Glutamatergic neuron (in vitro differentiated cells): ENCODE measurements at places on chromosomes 6 and 20.
A peak's percentile ranks its signal among the peaks of the same experiment; 100 is the strongest.

DNA sequence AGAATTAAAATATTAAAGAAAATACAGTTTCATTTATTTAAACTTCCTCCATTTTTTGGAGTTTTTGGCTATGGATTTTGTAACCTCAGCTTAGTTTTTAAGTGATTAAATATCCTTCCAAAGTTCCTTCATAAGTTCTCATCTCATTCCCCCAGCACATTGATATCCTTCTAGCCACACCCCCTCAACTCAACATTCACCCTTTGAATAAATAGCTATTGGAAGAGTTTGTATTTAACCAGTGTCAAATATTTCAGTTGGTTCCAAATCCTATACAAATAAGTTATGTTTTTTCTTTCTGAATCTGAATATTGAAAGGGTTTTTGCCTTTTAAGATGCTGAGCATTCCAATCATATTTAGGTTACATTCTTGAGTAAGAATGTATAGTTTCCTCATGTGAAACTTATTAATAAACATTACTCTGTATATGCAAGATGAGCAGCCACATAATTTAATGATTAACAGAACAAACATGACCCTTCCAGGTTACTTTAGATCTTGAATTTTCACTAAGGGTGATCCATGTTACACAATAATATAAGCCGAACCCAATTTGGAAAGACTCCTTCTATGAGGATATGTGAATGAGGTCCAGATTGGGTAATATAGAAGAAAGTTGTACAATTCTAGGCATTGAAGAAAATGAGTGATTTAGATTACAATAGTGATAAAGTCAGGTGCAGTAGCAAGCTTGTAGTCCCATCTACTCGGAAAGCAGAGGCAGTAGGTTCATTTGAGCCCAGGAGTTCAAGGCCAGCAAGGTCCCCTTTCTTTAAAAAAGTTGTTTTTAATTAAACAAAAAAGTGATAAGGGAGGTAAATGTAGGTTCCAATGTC, 13.6 kb downstream of the GLYATL3 start:
- no peak for DNase-seq

- DNase-seq: no peak
Measured at GRCh38 chr20:9647741-9648140, 133.4 kb downstream of the LAMP5 start.

GRCh38 chr6:134438837-134439236, 120.9 kb upstream of the SGK1 start:
- no peak for DNase-seq

- DNase-seq: no peak
Measured at GRCh38 chr20:52003415-52003814, 188.2 kb downstream of the ZFP64 start.

DNA sequence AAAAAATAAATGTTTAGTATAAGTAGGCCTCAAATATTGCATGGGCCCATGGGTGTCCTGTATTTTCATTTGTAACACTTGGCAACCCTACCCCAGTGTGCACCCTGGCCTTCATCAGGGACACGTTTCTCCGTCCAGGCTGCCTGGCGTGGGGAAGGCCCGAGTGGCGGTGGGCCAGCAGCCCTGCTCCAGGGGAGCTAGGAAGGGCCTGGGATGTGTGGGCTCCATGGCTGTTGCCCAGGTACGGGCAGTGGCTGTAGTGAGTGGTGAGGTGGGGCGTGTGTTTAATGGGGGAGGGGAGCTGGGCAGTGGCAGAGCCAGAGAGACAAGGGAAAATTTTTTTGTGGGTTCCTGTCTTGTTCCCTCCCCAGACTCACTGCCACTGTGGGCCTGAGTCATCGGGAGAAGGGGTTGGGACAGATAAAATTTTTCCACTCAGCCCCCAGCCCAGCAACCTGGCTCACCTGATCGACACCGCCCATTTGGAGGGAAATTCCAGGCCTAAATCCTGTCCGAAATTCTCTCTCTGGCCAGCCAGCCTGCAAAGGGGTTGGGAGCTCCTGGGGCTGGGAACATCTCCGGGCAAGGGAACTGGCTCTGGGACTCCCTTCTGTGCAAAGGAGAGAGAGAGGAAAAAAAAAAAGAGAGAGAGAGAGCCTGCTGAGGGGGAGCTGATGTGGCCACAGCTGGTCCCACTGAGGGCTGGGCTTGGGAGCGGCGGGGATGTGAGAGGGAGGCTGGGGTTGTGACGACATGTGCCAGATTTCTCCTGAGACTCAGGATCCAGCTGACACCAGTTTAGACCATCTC, 32.5 kb upstream of the VEGFA start:
- DNase-seq: peak; percentile 73

DNA sequence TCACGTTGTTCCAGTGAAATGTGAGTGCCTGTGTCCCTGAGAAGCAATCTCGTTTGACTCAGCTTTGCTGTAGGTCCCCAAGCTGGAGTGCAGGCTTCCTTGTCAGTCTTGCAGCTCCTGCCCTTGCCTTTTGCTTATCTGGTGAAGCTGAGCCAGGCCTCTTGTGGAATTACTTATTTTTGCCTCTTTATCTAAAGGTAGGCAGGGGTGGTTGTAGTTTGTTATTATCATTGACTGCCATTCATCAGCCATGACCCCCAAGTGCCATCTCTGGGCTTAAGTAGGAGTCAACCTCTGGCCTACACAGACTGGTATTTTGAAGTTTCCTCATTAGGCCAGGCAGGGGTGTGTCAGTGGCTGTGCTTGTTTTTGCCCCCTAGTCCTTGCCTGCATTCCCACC, 2.1 kb downstream of the TMEM14B start:
- no peak for DNase-seq

DNA sequence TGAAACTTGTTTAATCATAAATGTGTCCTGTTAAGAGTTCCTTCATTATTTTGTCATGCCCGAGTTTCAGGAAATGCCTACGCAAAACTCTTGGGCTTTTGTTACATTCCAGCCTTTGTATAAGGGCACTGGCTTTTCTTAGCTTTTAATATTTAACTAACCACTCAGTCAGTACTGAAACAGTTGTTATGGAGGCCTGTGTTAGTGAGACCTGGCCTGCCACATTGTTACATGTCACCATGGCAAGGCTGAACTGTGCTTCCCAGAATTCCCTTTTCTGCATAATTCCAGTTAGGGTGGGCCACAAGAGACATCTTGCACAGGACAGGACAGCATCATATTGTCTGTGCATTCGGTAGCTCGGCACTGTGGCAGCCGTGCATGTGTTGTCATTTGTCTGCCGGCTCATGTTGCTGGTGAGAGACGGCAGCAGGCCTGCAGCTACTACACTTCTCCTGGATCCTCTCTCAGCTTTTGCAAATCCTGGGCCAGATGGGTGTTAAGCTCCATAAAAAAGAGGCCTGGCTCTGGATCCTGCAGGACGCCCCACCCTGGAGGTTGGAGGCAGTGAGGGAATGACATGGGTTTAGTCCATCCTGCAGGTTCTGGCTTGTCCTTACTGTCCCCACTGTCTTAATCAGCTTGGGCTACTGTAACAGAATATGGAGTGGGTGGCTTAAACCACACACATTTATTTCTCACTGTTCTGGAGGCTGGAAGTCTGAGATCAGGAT, 128.8 kb upstream of the DTNBP1 start:
- peak; percentile 22 for DNase-seq

GRCh38 chr6:75893058-75893775, 144.2 kb downstream of the MYO6 start:
- no peak for DNase-seq

- DNase-seq: no peak
Measured at GRCh38 chr20:32433311-32434021, 75.3 kb downstream of the ASXL1 start.

DNA sequence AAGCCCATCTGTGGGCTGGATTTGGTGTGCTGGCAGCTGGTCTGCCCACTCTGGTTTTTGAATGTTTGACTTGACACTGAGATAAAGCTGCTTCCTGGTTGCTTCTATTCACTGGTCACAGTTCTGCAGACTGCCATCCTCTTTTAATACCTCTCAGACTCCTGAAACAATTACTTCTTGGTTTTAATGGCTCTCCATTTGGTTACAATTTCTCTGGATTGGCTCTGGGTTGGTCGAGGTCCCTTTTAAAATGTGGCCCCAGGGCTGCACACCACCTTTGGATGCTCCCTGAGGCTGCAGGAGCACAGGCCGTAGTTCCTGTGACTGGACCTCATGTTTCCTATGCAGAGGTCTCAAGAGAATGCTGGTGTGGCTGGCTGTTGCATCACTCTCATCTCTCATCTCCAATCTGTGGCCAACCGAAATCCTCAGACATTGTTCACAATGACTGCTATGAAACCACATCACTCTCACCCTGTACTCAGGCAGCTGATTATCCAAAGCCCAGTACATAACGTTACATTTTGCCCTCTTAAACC, 98.5 kb downstream of the INSM1 start:
- no peak for DNase-seq

GRCh38 chr6:129685662-129686031, 24.3 kb downstream of the ARHGAP18 start:
- no peak for DNase-seq

GRCh38 chr20:4813076-4813862, 91.6 kb downstream of the PRND start:
- no peak for DNase-seq

DNA sequence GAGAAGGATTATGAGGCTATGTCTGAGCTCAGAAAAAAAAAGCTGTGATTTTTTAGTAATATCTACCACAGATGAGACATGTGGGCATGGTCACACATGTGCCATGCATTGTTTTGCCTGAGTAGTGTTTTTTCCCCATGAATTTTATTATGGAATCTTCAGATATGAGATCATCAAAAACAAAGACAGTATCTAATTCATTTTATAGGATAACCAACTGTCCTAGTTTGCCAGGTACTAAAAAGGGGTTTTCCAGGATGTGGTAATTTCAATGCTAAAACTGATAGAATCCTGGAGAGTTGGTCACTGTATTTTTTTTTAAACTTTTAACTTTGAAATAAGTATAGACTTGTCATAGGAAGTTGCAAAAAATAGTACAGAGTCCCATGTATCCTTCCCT, 127.4 kb upstream of the MAP3K7 start:
- DNase-seq: no peak

- no peak for DNase-seq
Measured at GRCh38 chr6:118810420-118811027, 83.4 kb upstream of the ASF1A start.

DNA sequence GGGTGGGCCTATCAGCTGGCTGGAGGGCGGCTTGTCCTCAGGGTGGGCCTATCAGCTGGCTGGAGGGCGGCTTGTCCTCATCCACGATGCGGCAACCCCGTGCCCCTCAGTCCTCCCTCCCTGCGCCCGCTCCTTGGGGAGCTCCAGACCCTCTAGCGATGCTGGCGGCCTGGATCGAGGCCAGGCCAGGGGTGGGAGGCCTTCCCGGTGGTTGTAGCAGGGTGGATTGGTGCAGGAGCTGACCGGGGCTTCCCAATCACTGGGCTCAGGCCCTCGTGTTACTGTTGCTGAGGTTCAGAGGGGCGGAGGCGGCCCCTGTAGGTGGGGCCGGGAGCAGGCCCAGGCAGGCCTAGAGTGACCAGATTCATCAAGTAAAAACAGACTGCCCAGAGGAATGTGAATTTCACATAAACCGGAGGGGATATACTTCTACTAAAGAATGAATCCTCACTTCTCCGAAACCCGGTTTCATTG, 8.8 kb downstream of the SLC17A9 start:
- peak; percentile 81 for DNase-seq

- DNase-seq: no peak
Measured at GRCh38 chr6:41232667-41233066, 4.5 kb downstream of the TREML4 start.

GRCh38 chr6:84137051-84137375, 90.4 kb downstream of the CEP162 start:
- no peak for DNase-seq

DNA sequence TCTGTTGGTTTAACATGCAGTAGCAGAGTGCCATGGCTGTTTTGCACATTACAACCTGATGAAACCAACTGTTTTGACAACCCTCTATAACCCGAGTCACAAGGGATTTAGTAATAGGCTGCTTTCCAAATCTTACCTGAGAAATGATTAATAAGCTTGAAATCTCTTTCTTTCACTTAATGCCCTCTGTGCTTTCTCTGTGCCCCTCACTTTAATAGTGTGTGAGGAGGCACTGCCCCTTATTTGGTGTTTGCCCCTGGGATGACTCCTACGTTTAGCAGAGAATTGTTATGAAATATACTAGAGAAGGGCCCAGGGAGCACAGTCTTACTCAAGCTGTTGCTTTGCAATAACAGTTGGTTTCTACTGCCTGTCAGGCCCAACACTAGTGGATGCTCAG, 31.0 kb upstream of the PTCHD4 start:
- DNase-seq: no peak
